Cortex of kidney (tissue), 1 donor: ENCODE measurements at places on chromosomes 6 and 20.

DNA sequence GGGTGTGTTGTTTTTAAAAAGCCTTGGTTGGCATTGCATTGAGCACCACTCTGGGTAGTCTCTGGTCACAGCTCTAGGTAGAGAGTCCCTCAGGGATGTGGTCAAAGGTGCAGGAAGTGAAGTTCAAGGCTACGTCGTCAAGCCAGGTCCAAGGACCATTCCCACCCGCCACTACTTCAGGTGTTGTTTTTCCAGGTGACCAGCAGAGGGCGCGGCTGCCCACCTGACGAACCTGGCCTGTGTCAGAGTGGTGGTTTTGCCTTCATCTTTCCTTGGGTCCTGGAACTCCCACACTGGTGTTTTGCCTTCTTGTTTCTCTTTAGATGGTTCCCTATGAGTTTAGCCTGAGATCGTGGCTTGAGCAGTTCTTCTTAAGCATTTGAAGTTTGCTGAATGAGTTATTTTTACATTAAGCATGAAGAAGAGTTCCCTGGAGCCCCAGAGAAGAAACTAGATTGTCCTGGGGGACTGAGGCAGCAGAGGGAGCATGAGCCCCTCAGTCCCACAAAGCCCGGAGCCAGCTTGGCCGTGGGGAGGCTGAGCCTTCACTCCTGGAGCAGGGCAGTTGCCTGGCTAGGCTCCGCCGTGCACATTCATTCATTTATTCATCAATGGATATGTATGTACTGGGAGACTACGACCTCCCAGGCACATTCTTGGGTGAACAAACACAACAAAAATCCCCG, 5.6 kb upstream of the PHACTR3 start:
- DNase-seq, result no peak

DNA sequence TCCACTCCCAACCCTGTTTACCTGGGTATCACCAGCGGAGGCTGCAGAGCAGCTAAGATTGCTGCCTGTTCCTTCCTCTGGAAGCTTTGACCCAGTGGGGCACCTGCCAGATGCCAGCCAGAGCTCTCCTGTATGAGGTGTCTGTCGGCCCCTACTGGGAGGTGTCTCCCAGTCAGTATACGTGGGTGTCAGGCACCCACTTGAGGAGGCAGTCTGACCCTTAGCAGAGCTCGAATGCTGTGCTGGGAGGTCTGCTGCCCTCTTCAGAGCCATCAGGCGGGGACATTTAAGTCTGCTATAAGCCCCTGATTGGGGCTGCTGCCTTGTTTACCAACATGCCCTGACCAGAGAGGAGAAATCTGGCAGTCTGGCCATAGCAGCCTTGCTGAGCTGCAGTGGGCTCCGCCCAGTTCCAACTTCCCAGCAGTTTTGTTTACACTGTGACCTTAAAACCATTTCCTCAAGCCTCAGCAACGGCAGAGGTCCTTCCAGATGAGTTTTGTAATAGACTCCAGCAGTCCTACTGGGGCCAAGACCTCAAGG, 2.8 kb downstream of the RAET1E start:
- no peak for DNase-seq

DNA sequence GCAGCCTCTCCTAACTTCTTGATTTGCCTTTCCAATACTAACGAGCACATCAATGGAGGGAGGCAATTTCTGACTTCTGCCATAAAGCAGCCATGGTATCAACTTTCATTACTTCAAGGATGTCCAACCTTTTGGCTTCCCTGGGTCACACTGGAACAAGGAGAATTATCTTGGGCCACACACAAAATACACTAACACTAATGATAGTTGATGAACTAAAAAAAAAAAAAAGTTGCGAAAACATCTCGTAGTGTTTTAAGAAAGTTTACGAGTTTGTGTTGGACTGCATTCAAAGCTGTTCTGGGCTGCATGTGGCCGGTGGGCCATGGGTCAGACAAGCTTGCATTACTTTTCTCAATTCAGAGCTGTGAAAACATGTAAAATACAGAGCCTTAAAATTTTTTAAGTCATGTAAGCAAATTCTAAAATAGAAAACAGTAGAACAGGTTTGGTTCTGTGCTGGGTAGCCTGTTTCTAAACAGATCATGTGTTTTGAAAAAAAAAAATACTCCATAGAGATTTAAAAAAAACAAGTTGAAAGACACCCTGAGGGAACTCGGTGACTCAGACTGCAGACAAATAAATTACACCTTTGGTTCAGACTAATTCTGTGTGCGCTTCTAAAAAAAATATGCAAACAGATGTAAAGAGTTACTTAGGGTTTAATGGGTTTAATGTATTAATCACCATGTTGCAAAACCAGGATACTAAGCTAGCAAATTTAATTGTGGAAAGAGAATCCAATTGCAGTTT, 43.6 kb upstream of the SLC22A23 start:
- no peak for DNase-seq

DNA sequence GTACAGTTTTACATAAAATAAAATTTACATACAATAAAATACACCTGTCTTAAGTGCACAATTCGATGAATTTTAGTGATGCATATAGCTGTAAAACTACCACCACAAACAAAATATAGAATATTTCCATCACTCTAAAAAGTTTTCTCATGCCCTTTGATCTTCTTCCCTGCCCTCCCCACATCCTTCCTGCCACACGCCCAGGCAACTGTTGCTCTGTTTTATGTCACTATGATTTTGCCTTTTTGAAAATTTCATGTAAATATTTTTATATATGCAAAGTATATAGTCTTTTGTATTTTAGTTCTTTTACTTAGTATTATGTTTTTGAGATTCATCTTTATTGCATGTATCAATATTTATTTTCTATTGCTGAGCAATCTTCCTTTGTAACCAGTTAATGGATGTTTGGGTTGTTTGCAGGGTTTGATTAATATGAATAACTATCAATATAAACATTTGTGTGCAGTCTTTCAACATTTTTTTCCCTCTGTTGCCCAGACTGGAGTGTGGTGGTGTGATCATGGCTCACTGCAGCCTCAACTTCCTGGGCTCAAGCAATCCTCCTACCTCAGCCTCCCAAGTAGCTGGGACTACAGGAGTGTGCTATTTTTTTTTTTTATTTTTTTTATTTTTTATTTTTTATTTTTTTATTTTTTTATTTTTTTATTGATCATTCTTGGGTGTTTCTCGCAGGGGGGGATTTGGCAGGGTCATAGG, 23.8 kb upstream of the SAMHD1 start:
- no peak for DNase-seq

- DNase-seq, result no peak
Observed at GRCh38 chr6:50093116-50093937, 43.6 kb upstream of the DEFB112 start.

DNA sequence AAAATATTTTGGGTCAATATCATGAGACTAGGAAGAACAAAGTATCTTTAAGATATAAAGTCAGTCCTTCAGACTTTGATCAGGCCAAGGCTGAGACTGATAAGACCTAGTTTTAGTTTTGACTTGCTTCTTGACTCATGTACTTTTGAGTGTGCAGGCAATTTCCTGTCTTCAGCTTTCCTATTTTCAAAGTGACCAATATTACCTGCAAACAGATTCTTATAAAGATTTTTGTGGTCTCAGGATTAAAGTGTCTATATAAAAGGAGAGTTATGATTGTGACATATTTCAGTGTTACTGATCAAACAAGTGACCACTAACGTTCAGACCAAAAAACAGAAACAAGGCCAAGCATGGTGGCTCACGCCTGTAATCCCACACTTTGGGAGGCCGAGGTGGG, 36.0 kb upstream of the AKIRIN2 start:
- no peak for DNase-seq

DNA sequence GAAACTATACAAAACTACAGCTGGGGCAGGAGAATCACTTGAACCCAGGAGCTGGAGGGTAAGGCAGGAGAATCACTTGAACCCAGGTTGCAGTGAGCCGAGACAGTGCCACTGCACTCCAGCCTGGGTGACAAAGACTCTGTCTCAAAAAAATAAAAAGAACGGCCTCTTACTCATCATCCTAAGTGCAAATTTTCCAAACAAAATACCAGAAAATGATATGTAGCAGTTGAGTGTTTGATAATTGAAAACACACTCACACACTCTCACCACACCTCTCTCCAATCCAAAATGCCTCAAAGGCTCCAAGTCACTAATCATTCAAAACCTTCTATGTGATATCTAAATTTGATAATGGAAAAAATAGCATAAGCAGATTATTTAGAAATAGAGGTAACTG, 198.6 kb upstream of the SHLD1 start:
- DNase-seq, result no peak

GRCh38 chr20:3434232-3434631, 26.8 kb upstream of the DNAAF9 start:
- no peak for DNase-seq
